ENCODE measurements at places on chromosomes 5 and 9.

GRCh38 chr5:147643142-147643541 is 133.3 kb upstream of the DPYSL3 start:
- DNase-seq = no peak

DNA sequence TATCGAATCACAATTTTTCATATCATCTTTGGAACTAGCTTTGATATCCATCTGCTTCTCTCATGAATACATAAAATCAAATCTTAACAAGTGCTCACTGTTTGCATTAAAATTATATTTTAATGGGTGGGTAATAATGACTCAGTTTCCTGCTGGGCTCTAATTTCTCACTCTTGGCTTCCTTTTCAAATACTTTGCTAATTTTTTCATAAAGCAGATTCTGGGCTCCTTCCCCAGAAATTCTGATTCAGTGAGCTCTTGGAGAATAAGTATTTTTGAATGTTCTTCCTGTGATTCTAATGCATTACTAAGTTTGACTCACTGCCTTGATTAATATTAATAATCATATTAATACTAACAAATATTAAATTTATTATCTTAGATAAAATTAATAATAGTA is 48.9 kb downstream of the YIPF5 start:
- DNase-seq = no peak

DNA sequence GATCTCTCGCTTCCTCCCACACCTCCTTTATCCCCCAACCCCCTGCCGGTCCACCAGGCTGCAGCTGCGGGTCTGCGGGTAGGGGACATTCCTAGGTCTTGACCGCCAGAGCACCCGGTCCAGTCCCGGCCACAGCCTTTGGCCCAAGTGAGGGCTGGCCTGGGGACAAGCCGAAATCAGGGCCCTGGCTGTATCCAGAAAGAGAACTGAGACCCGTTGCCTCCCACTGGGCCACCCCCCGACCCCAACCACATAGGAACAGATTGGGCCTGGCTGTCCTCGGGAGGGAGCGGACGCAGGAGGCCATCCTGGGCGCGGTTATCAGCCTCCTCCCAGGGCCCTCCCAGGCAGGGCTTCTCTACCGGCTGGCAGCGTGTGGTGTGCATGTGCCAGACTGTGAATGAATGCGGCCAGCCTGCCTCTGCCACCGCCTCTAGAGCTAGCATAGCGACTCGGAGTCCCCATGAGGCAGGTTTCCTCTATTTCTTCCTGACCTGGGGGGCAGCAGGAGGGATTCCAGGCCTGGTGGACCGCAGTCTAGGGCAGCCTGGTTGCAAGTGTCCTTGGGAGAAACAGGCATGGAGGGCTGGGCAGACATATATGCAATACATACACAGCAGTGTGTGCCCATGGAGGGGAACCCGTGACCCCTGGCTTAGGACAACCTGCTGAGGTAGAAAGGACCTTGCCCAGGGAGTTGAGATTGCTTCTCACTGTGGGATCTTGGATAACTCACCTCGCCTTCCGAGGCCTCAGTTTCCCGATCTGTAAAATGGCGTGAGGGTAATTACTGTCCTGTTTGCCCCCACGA is 1.2 kb downstream of the N4BP3 start:
- no peak for DNase-seq

GRCh38 chr5:56076486-56076885 is 81.7 kb upstream of the IL6ST start:
- no peak for DNase-seq
